Stimulated activated CD4-positive, alpha-beta T cell treated with anti-CD3 and anti-CD28 coated beads, Interleukin-1b, Interleukin-23, amount 100 ng/mL, for 1 hour (primary cell): ENCODE measurements at places on chromosomes 11 and 22.

- DNase-seq: no peak
Measured at GRCh38 chr11:1531449-1532013, 40.5 kb downstream of the DUSP8 start.

DNA sequence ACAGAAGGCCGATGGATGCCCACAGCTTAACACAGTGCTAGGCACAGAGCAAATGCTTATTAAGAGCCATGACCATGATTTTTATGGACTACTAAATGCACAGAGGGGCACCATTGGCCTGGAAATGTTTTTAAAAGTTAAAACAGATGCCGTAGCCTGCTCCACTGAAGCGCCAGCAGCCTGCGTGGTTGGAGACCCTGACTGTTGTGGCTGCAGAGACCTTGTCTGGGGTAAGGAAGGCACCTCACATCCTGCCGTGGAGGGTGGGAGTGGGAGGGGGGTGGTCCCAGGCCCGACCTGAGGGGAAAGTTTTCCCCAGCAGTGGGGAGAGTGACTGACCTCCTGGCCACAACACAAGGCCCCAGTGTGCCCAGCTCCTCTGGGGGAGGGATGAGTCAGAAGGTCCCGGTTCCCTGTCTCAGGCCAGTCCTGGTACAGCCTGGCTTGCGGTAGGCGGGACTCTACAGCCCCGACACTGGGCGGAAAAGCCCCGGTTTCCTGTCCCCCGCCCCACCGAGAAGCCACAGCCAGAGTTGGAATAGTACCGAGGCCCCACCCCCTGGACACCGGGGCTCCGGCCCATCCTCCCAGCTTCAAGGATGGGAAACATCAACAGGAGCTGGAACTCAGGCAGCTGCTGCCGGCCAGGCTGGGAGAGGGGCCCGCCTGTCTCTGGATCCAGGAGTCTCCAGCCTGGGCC lies 7.0 kb downstream of the CHST1 start:
- no peak for DNase-seq

- DNase-seq: no peak
Measured at GRCh38 chr22:35329114-35329847, 29.6 kb downstream of the TOM1 start.

DNA sequence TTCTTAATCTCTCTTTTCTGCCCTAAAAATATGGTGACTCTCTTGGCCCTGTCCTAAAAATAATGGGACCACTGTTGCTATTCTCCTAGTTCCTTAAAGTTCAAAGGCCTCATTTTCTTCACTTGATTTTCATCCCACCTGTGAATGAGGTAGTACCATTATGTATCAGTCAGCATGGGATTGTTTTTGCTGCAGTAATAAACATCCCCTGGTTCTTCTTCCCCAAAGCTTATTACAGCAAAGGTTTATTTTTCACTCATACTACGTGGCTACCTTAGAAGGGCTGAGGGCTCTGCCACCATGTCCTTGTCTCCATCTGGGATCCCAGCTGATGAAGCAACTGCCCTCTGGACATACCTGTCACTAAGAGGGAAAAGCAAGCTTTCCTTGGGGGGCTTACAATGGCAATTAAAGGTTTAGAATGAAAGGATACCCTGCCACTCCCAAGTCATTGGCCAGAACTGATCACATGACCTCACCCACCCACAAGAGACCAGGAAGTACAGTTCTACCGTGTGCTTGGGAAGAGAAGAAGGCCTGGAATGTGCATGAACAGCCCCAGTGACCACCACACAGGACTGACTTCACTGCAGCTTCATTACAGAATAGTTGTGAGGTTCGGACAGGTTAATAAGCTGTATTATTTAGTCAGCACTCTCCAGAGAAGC lies 7.8 kb downstream of the TTC38 start:
- no peak for DNase-seq

DNA sequence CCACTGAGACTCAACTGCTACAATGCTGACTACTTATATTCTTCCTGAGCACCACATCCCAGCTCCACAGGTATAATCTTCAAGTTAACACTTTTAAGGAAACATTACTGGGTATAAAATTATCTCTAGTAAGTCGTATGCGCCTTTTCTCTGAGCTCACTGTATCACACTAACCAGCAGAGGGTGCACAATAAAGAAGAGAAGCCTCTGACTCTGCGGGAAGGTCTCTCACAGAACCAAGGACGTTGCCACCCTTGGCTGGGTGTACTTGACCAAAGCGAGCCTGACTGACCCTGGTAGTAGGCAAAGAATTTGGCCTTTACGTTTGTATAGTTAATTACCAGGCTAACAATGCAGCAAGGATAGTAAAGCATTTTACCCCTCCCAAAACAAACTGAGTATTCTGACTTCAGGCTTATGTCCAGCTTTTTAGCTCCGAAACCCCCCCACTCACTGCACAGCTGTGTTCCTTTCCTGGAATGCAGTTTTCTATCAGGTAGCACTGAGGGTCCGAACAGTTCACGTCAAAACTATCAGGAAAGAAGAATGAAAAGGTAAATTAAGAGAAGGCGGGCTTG lies at the start of gene BTBD18:
Gene BTBD18 (minus strand): TSS at position 144 of the 578 bp plus-strand sequence. CDS start 631 bp downstream, outside the sequence.
- no peak for DNase-seq
